Activated CD4-positive, CD25-positive, alpha-beta regulatory T cell (primary cell): ENCODE measurements at places on chromosomes 2 and 18.

GRCh38 chr2:9244985-9245544, 38.5 kb downstream of the ASAP2 start:
- DNase-seq, result no peak

DNA sequence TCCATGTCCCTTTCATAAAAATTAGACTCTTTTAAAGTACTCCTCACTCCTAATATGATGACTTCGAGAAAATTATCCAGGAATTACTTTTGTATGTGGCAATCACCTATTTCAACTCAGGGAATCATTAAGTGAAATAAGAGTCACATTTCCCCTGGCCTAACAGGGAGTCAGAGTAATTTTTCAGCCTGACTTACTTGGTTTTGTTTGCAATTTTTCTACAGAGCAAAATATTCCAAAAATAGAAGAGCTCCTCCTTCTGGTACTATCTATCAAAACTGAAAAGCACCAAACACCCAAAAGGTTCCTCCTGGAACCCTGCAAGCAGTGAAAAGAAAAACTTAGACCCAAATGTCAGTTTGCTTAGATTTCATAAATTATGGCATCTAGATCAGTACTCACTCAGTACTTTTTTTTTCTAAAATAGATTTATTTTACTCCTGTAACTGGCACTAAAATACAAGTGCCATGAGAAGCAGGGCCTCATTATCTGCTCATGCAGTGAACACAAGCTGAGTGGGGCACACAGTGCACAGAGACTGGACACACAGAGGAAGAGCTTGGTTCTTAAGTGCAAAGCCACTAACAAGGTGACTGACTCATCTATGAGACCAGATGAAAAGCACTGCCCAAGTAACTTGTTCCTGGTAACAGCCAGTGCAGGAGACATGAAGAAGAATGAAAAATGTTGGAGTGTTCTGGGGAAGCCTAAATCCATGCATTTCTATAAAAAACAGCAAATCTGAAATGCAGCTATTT, 28.7 kb downstream of the ACAA2 start:
- no peak for DNase-seq

DNA sequence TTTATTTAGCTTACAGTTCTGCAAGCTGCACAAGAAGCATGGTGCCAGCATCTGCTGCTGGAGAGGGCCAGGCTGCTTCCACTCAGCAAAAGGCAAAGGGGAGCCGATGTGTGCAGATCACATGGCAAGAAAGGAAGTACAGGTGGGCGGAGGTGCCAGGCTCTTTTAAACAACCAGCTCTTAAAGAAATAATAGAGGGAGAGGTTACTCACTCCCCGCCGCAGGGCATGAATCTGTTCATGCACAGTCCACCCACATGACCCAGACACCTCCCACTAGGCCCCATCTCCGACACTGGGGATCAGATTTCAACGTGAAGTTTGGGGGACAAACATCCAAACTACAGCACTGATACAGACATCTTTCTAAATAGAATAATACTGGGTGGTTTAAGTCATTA, 105.8 kb downstream of the MTCL1 start:
- DNase-seq, result no peak

DNA sequence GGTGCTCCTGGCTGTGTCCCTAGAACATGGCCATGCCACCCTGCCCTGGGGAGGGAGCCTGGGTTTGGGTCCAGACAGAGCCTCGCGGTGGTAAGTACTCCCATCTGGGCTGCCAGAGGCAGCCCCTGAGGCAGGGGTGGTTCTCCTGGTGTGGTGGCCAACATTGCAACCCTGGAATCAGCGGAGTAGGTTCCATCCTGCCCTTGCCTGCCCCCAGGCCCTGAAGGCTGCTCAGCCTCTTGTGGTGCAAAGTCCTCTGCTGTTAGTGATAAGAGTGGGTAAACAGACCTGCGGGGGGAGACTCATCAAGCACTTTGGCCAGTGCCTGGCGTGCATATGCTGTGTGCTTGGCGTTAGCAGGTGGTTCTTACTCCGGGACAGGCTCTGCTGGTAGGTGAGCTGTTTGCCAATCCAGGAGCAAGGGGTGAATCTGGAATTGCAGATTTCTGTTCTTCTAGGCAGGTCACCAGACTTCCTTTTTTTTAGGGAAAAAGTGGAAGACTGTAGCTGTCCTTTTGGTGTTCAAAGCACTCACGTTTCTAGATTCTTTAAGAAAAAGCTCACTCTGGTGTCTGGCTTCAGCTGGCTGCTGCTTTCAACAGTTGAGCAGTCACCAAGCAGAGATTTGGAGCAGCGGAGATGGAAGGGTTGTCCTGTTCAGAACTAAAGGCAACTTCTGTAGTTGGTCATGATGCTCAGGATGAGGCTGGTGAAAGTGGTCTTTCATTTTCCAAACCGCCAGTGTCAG, 3.2 kb downstream of the CNNM3 start:
- no peak for DNase-seq

GRCh38 chr18:54875063-54875462, 46.8 kb downstream of the RAB27B start:
- no peak for DNase-seq

- no peak for DNase-seq
These were observed 485.7 kb downstream of the TXNL1 start for GRCh38 chr18:56152551-56153310.

GRCh38 chr18:78543201-78543725, 436.4 kb upstream of the SALL3 start:
- no peak for DNase-seq

- DNase-seq, result no peak
These were observed 99.1 kb downstream of the ADD2 start for GRCh38 chr2:70668911-70669310.

- no peak for DNase-seq
These were observed 96.6 kb downstream of the TMEM17 start for GRCh38 chr2:62409442-62409841.

DNA sequence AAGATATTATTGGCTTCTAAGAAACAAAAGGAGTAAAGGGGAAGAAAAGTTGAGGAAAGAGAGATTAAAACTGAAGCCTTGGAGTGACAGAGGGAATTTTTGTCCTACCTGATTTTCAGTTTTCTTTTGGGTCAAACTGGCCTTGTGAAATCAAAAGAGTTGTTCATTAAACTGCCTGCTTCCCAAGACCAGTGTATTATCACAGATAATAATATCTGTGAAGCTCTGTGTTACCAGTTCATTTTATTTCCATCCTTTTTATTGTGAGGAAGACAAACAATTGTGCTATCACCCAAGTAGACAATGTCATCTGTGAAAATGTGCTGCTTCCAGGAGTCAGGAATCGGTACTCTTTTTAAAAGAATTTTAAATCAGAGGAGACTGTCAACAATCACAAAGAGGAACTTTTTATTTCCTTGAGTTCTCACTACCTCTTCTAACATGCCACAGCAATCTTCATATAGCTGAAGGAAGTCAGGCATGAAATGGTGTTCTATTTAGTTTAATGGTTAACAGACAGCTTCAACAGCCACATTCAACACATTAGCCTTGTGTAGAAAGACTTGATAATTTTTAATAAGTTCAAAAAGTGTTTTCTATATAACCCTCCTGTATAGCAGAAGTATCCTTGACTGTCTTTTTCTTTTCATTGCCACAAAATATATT, 554.8 kb downstream of the PIK3C3 start:
- DNase-seq, result no peak

- no peak for DNase-seq
These were observed 12.3 kb downstream of the FBLN7 start for GRCh38 chr2:112150447-112150846.

- no peak for DNase-seq
These were observed 17.0 kb downstream of the RND3 start for GRCh38 chr2:150470435-150470834.

DNA sequence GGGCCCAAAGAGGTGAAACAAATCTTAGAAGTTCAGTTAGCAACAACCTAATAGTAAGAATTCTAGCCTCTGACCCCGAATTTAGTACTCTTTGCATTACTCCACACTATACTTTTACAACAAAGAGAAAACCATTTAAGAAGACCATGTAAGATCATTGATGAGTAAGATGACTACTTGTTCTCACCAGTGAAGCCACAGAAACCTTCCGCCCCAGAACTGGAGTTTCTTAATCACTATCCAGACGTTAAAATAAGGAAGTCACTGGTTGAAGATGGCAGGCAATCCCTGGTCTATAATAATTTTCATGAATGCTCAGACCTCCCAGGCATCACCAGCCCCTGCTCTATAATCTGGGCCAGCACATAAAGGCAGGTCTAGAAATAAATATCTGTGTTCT, 95.0 kb downstream of the TMEM163 start:
- no peak for DNase-seq

- no peak for DNase-seq
These were observed 4.2 kb downstream of the SLC66A2 start for GRCh38 chr18:79947054-79947755.

DNA sequence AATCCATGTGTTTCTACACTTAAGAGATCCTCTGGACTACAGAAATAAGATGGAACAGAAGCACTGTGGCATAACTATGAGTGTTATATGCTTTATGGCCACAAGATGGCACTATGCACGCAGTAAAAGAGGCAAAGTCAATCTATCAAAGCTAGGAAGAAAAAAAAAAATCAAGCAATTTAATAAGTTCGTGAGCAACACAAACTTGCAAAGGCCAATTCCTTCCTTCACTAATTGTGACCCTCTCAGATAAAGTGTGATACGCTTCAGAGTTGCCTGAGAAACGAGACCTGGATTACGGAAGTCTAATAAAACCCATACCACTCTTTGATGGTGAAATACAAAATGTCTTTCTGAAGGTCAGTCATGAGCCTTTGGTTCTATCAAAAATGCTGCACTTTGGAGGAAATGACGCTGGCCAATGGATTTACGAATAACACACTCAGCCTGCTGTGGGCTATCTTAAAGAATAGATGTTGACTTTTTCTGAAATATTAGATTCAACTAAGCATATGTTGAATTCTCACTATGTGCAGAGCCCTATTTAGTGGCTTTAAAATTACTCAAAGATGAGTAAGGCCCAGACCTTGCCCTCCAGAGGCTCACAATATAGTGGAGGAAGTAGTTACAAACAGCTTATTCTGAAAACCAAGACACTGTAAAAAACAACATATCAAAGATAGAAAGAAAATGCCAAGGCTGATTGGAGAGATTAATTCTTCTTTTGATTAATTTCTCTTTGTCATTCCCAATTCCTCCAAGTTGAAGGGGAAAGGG, 35.5 kb upstream of the TTR start:
- no peak for DNase-seq

- no peak for DNase-seq
These were observed 64.7 kb upstream of the HNRNPA3 start for GRCh38 chr2:177147834-177148445.

GRCh38 chr2:150319658-150320555, 167.6 kb downstream of the RND3 start:
- DNase-seq, result no peak

GRCh38 chr2:172095905-172096625, 6.6 kb downstream of the DLX2 start:
- no peak for DNase-seq

DNA sequence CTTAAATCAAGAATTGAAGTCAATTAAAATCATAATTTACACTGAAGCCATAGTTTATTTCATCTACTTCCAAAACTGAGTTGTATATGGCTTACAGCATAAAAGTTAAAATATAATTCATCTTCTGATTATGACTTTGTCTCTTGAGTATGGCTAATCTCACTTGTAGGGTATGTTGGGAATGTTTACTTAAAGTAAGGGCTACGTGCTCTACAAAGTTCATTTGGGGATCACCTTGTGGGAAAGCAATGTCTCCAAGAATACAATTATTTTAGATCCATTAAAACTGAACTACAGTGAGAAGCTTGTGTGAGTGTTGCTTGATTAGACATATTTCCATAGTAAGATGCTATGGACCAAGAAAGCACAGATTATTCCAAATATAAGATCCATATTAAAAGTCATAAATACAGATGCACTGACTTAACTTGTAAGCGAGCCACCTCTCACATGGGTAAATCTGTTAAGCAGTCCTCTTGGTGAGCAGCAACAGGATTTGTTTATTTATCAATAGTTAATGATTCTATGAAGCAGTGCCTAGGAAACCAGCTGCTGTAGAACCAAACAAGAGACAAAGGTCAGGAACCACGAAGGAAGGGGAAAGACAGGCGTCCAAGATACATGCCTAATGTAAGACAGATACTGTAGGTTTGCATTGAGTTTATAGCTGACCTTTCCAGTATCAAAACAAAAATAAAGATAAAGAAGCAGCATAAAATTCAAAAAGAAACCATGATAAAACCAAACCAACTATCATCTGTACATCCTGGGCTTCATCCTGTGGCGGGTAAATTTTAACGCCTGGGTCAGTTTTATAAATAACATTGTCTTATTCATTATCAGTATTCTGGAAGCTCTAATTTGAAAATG, 24.8 kb downstream of the DSG4 start:
- no peak for DNase-seq

GRCh38 chr2:164662066-164662465, 40.8 kb upstream of the GRB14 start:
- no peak for DNase-seq

- DNase-seq, result no peak
These were observed 82.5 kb downstream of the CMPK2 start for GRCh38 chr2:6783238-6783614.

- DNase-seq, result no peak
These were observed 767.7 kb downstream of the TSN start for GRCh38 chr2:122523143-122523542.

- DNase-seq, result no peak
These were observed 49.9 kb upstream of the EML6 start for GRCh38 chr2:54673501-54673998.

DNA sequence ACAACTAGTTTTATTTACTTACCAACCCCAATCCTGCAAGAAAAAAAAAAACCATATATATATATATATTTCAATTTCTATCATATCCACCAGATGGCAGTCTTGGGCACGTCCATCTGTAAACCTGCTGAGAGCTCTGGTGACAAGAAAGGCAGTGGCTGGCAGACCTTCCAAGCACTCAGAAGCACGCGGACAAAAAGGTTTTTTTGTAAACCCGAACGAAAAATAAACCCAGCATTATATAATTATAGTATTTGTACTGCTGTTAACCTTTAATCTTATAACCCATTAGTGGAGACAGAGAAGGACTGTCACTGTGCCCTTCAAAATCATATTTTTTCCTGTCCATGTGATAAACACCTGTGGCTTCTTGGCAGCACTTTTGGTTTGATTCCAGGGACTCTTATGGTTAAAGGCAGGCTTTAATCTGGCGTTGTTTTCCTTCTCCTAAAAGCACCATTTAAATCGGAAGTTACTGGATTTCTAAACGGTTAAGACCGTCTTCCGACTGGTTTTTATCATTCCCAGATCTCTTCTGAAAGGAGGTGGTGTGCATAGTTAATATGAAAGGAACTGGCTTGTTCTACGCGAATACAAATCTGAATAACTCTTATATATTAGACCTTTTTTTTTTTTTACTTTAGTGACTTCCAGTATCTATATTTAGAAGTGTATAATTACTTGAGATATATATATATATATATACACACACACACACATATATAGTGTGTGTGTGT, 31.0 kb upstream of the SLC3A1 start:
- peak; percentile 7 for DNase-seq

- no peak for DNase-seq
These were observed 1232.3 kb upstream of the SLC39A10 start for GRCh38 chr2:194424683-194425209.

- DNase-seq, result no peak
These were observed 40.2 kb downstream of the EFR3B start for GRCh38 chr2:25082002-25082622.
